Naive thymus-derived CD8-positive, alpha-beta T cell (primary cell): ENCODE measurements at places on chromosomes 7 and 10.

- H3K36me3 ChIP-seq, result no peaks in the 10 kb centered on the region
- H3K27ac ChIP-seq, result no peak overlapping the region
- no peak overlapping the region for H3K4me3 ChIP-seq
- no peak for DNase-seq
- peaks cover 10% of the 10 kb centered on the region for H3K27me3 ChIP-seq
Measured at GRCh38 chr7:77995717-77996116, 197.1 kb downstream of the PHTF2 start.

DNA sequence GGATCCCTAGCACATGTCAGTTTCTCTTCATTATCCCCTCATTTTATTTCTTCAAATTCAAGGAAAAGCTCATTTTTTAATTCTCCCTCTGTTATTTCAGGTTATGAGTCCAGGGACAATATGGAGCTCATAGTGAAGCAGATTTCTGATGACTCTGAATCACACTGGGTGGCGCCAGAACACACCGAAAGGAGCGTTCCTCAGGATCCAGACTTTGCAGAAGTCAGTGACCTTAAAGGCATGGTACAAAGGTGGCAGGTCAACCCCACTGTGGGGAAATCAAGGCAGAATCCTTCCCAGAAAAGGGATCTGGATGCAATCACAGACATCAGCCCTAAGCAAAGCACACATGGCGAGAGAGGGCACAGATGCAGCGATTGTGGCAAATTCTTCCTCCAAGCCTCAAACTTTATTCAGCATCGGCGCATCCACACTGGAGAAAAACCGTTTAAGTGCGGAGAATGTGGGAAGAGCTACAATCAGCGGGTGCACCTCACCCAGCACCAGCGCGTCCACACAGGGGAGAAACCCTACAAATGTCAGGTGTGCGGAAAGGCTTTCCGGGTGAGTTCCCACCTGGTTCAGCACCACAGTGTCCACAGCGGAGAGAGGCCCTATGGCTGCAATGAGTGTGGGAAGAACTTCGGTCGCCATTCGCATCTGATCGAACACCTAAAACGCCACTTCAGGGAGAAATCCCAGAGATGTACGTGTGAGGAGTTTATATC lies 21.4 kb downstream of the ZKSCAN5 start:
- H3K27ac ChIP-seq, result peak overlapping the region; percentile 85
- no peaks in the 10 kb centered on the region for H3K27me3 ChIP-seq
- H3K36me3 ChIP-seq, result peaks cover 17% of the 10 kb centered on the region

DNA sequence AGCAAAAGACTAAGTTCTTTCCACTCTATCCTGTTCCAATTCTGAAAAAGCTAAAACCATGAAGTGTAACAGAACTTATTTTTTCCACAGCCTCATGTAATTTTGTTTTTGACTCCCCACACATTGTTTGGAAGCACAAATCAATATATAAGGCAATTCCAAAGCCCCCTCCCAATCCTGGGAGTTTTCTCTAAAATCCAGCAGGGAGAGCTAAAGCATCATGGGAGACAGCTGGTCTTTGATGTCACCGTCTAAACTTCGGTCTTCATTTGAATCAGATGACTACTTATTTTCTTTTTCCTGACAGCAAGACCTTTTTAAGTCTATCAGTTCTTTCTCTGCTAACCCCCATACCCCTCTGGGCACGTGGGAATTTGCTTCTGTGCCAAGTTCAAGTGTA lies 33.3 kb upstream of the PON1 start:
- H3K4me1 ChIP-seq, result no peaks in the 10 kb centered on the region
- H3K27me3 ChIP-seq, result peaks cover 2% of the 10 kb centered on the region
- DNase-seq, result no peak
- H3K4me3 ChIP-seq, result no peak overlapping the region
- no peaks in the 10 kb centered on the region for H3K36me3 ChIP-seq

DNA sequence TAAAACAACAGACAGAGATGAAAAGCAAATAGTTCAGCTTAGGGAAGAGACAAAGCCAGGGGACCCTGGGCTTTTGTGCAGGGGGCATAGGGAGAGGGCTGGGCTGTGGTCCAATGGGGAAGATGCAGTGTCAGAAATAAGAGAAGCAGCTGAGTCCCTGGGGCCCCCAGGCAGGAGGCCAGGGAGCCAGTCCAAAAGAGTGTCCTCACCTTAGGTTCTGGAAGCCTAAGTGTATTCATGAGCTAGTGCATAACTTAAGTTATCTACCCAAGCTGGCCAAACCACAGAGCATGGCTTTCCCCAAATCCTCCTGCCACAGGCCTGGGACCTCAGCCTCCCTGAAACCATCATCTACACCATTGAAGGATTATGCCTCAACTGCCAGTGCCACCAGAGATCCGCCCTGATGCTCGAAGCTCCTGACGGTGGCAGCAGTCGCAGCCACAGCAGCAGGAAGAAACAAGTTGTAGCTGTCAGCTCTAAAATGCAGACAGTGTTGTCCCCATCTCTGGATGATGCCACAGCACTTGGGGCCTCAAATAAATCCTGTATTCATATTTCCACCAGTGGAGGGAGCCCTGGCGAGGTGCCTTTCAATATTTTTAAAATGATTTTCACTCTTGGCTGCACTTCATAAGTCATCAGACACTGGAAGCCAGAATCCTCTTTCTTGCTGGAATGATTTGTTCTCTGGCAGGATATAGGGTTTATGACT lies 574.6 kb downstream of the GRID1 start:
- H3K36me3 ChIP-seq, result no peaks in the 10 kb centered on the region
- no peak overlapping the region for H3K27ac ChIP-seq
- H3K27me3 ChIP-seq, result peaks cover 20% of the 10 kb centered on the region
- no peak for DNase-seq
- H3K4me3 ChIP-seq, result no peak overlapping the region

DNA sequence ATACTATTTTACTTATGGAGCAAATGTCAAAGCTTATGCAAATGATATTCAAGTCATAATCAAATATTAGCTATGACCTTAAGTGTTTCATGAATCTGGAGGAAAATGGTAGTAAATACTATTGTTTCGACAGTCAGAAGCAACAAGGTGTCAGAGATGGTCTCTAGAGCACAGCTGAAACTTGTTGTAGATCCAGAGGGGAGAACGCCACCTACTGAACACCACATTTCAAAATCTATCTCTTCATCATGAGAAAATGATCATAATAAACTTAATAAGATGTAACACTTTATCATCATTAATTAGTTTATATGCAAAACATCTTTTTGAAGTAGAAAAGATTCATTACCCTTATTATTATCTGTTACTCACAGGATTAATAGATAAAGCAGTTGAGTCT lies 418.7 kb downstream of the GATA3 start:
- H3K4me1 ChIP-seq, result no peaks in the 10 kb centered on the region
- no peak overlapping the region for H3K27ac ChIP-seq
- H3K27me3 ChIP-seq, result peaks cover 5% of the 10 kb centered on the region
- DNase-seq, result no peak

GRCh38 chr7:464454-465401 lies 54.9 kb downstream of the PDGFA start:
- no peak overlapping the region for H3K27ac ChIP-seq
- no peak for DNase-seq
- no peaks in the 10 kb centered on the region for H3K36me3 ChIP-seq
- H3K27me3 ChIP-seq, result no peaks in the 10 kb centered on the region

DNA sequence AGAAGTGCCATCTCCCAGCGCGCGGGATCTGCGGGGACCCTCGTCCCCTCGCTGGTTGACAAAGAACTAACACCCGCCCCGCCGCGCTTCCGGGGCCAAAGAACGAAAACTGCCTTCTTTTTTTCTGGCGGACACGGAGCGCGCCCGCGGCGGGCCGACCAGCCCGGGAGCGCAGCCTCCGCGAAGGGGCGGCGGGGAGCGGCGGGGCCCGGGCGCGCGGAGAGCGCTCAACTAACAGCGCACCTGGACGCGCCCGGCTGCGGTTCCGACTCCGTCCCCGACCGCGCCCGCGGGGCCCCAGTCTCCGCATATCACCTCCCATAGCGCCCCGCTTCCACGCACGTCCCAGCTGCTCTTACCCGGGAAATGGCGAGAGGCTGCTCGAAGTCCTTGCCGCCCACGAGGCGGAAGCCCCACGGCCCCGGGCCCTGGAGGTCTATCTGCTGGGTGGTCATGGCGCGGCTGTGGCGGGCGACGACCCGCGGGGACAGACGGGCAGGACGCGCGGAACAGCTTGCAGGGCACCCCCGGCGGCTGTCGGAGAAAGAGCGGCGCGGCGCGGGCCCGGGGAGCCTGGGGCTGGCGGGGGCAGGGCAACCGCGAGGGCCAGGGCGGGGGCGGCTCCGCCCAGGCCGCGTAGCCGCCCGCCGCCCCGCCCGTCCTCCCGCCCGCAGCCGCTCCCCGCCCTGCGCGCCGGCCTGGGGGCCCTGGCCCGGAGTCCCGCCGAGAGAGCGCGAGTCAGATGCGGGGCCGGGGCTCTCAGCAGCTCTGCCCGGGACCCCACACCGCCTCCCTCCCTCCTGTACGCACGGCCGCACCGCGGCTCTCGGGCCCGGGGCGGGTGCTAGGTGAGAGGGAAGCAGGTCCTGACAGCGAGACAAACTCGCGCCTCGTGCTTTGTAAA lies at the start of gene PDLIM1:
TSS of gene PDLIM1 (minus strand) at position 543 of the 904 bp plus-strand sequence. CDS start at position 455, 88 bp downstream.
- peak within 1 kb of the TSS; percentile 80 for H3K4me3 ChIP-seq
- no peak within 1 kb of the TSS for H3K27ac ChIP-seq
- H3K36me3 ChIP-seq, result peaks cover 6% of the 10 kb centered on the region
- peaks cover 42% of the 10 kb centered on the region for H3K27me3 ChIP-seq
- H3K4me1 ChIP-seq, result peaks cover 51% of the 10 kb centered on the region

- no peaks in the 10 kb centered on the region for H3K36me3 ChIP-seq
- no peak for DNase-seq
- H3K4me3 ChIP-seq, result no peak overlapping the region
- no peak overlapping the region for H3K27ac ChIP-seq
- peaks cover 12% of the 10 kb centered on the region for H3K27me3 ChIP-seq
Measured at GRCh38 chr7:159040146-159040545, 104.5 kb downstream of the VIPR2 start.

DNA sequence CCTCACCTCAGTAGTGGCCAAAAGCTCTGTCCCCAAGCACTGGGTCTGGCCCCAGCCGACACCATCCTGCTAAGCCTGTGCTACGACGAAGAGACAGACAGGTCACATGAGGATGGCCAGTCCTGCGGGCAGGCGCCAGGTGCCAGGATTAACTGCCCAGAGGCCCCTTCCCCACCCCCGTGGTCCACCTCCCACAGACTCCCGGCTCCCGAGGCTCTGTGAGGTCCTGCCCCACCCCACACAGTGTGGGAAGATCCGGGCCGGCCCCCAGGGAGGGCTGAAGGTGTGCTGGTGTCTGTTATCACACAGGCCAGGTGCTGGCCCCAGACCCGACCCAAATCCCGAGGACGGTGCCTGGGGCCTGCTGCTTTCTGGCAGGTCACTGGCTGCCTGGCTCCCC lies 27.2 kb downstream of the CYP2W1 start:
- peaks cover 11% of the 10 kb centered on the region for H3K4me1 ChIP-seq
- no peaks in the 10 kb centered on the region for H3K27me3 ChIP-seq
- H3K27ac ChIP-seq, result no peak overlapping the region

GRCh38 chr10:44470784-44471183 lies 85.9 kb upstream of the CXCL12 start:
- no peaks in the 10 kb centered on the region for H3K4me1 ChIP-seq
- no peak overlapping the region for H3K27ac ChIP-seq
- H3K36me3 ChIP-seq, result no peaks in the 10 kb centered on the region
- peaks cover 2% of the 10 kb centered on the region for H3K27me3 ChIP-seq
- DNase-seq, result no peak
- no peak overlapping the region for H3K4me3 ChIP-seq

DNA sequence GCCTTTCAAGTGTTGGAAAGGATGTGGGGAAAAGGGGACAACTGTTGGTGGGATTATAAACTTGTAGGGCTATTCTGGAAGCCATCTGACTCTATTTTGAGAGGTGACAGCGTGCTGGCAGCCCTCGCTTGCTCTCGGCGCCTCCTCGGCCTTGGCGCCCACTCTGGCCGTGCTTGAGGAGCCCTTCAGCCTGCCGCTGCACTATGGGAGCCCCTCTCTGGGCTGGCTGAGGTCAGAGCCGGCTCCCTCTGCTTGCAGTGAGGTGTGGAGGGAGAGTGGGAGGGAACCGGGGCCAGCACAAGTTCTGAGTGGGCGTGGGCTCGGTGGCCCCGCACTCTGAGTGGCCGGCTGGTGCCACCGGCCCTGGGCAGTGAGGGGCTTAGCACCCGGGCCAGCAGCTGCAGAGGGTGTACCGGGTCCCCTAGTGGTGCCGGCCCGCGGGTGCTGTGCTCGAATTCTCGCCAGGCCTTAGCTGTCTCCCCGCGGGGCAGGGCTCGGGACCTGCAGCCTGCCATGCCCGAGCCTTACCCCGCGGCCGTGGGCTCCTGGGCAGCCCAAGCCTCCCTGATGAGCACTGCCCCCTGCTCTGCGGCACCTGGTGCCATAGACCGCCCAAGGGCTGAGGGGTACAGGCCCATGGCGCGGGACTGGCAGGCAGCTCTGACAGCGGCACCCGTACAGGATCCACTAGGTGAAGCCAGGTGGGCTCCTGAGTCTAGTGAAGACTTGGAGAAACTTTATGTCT lies 33.6 kb downstream of the PLAU start:
- no peaks in the 10 kb centered on the region for H3K36me3 ChIP-seq
- DNase-seq, result no peak
- no peak overlapping the region for H3K4me3 ChIP-seq
- H3K27me3 ChIP-seq, result peaks cover 10% of the 10 kb centered on the region
- no peak overlapping the region for H3K27ac ChIP-seq

GRCh38 chr7:50978633-50979215 lies 196.0 kb upstream of the GRB10 start:
- H3K36me3 ChIP-seq, result no peaks in the 10 kb centered on the region
- DNase-seq, result no peak
- no peaks in the 10 kb centered on the region for H3K4me1 ChIP-seq
- no peak overlapping the region for H3K27ac ChIP-seq
- peaks cover 3% of the 10 kb centered on the region for H3K27me3 ChIP-seq
- H3K4me3 ChIP-seq, result no peak overlapping the region

DNA sequence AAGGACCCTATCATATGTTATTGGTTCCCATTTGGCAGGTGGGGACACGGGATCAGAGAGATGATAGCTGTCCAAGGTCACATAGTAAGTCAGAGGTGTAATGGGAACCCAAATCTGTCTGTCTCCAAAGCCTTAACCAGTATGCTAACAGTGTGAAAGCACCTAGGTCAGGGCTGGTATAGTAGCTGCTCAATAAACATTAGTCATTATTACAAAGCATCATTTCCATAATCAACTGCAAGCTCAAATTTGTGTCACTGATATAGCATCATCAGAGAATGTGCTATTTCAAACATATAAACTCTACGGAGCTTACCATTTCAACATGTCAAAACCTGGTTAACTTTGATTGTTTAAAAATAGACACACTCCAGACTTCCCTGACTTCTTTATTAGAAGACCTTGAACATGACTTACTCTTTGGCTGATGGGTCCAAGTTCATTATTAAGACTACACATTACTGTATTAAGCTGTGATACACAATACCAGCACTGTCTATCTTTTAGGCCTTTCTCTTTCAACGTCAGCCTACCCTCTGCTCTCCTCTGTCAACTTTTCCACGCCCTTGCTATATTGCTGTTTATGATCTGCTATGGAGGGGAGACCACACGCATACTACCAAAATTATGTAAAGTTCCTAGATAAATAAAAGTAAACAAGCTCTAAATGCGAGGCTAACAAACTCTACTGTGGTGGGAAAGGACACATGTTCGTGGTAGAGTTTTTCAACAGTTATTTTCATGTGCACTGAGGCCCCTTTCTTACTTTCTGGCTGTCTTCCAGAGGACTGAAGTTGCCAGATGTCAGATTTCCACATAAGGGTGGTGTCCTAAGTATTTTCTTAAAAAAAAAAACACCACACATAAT lies 33.6 kb downstream of the DNMBP start:
- no peak overlapping the region for H3K4me3 ChIP-seq
- H3K27ac ChIP-seq, result no peak overlapping the region
